NB4 (cell line): ENCODE measurements at places on chromosomes 1 and 21.

DNA sequence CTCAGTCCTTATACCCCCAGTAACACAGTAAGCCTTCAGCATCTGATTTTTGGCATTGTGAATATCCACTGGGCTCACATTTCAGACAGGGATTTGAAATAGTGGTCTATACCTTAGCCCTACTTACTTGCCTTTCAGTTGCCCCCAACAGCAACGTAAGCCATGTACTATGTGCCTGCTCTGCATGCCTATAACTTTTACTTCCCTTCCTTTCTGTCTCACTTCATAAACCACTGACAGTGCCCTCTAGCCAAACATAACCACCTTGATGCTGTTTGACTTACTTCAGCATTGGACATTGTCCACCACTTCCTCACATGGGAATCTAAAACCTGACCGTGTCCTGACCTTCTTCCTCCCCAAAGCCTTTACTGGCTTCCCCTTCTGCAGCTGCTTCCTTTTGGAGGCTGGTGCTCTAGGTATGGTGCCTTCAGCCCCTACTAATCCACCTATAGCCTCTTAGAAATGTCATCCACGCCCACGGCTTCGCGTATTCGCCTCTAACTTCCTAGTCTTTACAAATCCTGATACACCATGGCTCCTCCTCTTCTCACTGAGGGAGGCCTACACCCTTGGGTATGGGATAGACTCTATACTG lies 3.6 kb upstream of the ZNF672 start:
- peak; percentile 48 for DNase-seq

GRCh38 chr1:19597496-19598309 lies 46.4 kb upstream of the NBL1 start:
- peak; percentile 68 for DNase-seq

GRCh38 chr1:182376936-182377574 lies 14.5 kb downstream of the GLUL start:
- DNase-seq: no peak

- peak; percentile 58 for DNase-seq
These were observed 157.2 kb downstream of the PLA2G4A start for GRCh38 chr1:186985889-186986491.

DNA sequence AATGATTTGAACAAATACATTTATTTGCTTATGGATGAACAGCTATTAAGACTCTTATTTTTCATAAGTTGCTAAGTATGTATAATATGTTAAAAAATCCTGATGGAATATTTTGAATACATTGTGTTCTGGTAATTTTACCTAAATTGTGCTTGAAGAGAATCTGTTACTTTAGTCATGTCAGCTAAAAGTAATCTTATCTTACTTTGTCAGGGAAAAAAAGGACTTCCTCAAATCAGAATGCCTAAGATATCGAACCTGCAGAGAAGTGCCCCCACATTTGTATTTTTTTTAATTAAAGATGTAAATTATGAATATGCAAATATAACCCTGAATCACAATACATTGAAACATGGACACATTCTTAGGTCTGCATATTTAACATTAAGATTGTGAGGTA lies 1331.7 kb downstream of the MRPL39 start:
- DNase-seq: no peak

DNA sequence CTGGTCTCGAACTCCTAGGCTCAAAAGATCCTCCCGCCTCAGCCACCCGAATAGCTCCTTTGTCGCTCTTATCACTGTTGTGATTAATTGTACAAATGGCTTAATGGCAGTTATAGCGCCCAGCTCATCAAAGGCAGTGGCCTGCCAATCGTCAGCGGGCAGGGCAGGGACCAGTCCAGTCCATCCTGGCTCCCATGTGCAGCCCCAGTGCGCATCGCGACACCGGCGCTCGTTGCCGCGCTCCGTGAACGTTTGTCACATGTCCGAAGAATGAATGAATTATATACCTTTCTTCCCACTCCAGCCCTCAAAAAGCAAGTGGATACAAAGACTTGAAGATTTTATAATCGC lies 18.4 kb downstream of the MTX1 start:
- peak; percentile 70 for DNase-seq

DNA sequence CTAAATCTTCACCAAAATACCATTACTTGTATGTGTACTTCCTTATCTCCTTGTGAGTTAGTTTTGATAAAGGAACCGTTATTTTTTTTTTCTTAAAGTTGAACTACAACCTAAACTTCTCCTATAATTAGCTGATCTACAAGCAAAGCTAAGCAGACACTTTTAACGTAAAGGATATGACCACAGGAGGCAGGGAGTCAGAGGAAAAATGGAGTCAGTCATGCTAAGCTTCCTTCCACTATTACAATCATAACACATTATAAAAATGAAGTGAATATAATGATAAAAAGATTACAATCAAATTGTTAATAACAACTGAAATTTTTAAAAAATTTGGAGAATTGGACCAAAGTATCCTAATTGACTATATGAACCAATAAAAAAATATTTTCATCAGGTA lies 892.6 kb downstream of the KCNT2 start:
- no peak for DNase-seq

GRCh38 chr21:18252680-18253079 lies 8.0 kb downstream of the CHODL start:
- DNase-seq: no peak

DNA sequence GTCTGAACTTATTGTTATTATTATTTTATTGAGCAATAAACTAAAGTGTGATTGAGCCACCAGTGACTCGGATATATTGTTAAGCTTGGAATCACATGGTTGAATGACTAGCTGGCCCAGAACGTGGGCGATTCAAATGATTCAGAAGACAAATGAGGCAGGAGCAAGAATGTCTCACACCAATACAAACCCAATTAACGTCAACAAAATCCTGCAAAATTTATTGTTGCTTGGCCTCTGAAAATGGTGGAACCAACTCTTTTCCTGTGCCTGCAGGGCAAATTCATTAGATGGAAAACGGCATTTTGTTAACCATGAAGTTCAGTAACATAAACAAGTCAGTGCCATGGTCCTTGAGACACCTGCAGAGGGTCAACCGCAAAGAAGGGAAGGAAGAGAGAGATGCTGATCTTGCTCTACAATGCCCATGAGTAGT lies 482.0 kb downstream of the SETD4 start:
- no peak for DNase-seq

- DNase-seq: peak; percentile 68
These were observed 465 bp downstream of the HUNK start for GRCh38 chr21:31873275-31873695.

- peak; percentile 50 for DNase-seq
These were observed 237.3 kb downstream of the S1PR1 start for GRCh38 chr1:101474039-101474665.

GRCh38 chr1:114126261-114127095 lies 27.2 kb downstream of the SYT6 start:
- DNase-seq: no peak

- DNase-seq: no peak
These were observed 216.3 kb downstream of the COL11A1 start for GRCh38 chr1:102891868-102892625.

DNA sequence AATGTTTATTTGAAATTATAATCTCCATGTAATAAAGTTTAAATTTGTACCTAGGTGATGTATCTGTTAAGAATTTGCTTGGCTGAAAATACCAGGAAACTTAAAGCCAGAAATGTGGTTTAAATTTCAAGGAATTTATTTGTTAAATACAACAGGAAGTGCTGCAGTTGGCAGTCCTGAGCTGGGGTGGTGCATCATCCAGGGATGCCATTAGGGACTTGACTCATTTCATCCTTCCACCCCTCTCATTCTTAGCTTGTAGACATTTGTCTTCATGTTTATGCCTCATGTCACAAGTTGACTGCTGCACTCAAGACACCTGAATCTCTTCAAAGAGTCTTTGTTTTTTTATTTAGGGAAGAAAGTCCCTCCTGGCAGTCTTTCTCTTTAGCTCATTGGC lies 175.9 kb downstream of the LHX8 start:
- no peak for DNase-seq

- DNase-seq: peak; percentile 48
These were observed 20.4 kb downstream of the H3-3A start for GRCh38 chr1:226082959-226083301.

DNA sequence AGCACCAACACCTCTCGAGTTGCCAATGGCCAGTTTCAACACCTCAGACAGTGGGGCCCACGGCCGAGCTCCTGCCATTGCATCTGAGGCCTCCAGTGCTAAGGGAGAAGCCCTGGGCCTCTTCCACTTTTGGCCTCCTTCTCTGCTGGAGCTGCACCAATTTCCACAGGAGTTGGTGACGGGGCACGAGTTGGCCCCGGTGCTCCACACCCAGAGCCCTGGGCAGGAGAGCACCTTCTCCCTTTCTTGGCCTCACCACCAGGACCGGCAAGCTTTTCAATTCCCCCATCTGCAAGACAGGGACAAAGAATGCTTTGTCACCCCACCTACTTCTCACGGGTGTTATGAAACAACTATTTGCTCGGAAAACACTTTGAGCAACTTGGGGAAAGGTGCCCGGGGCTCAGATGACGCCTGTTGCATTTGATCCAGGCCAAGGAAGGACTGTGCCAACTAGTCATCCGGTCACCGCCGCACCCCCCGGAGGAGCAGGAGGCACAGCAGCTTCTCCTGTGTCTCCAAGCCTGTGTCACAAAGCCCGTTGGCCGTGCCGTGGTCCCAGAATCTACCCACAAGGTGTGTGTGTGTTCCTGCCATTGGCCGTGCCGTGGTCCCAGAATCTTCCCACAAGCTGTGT lies 55.2 kb downstream of the TOMM20 start:
- no peak for DNase-seq

GRCh38 chr1:16440131-16440469 lies 424 bp upstream of the NECAP2 start:
- DNase-seq: no peak

- no peak for DNase-seq
These were observed 1.7 kb upstream of the RASAL2 start for GRCh38 chr1:178091986-178092745.

DNA sequence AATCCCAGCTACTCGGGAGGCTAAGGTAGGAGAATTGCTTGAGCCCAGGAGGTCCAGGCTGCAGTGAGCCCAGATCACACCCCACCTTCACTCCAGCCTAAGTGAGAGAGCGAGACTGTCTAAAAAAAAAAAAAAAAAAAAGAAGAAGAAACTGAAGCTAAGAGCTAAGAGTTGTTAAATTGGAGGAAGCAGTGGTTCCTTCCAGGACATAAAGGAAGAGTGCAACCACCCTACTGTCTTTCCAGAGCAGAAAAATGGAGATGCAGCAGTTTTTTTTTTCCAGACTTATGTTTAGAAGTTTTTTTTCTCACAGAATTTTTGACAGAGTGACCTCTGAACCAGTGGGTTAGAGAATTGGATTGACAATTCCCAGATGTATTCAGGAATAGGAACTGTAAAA lies 88.7 kb downstream of the HLX start:
- DNase-seq: no peak

GRCh38 chr1:175000697-175001187 lies 995 bp downstream of the CACYBP start:
- DNase-seq: peak; percentile 37

GRCh38 chr21:38499296-38499695 lies 1.0 kb upstream of the ERG start:
- DNase-seq: no peak

GRCh38 chr1:9150582-9151327 lies 21.9 kb upstream of the GPR157 start:
- DNase-seq: no peak

DNA sequence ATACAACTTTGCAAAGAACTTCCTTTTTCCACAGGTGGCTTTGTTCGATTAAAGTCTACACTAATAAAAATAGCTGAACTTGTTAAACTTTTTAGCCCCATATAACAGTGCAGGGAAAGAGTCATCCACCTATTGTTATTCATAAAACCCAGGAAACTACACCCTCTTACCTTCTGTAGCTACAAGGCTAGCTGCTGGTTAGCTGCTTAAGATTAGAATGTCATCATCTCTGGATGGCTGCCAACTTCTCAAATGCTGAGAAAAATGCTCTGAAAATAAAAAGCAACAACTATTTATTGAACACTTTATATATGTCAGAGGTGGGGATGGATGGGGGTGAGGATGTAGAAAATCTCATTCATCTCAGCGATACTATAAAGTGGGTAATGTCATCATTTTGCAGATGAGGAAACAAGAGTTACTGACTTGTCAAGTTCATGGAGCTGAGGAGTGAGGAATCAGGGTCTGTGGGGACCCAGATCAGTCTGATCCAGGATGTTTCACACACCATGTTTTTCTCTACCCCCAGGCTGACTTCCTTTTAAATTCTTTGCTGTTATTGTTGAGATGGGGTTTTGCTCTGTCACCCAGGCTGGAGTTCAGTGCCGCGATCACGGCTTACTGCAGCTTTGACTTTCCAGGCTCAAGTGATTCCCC lies 17.1 kb downstream of the ATP5PF start:
- peak; percentile 7 for DNase-seq

- DNase-seq: peak; percentile 75
These were observed 3.9 kb upstream of the PGLYRP4 start for GRCh38 chr1:153352523-153352922.

DNA sequence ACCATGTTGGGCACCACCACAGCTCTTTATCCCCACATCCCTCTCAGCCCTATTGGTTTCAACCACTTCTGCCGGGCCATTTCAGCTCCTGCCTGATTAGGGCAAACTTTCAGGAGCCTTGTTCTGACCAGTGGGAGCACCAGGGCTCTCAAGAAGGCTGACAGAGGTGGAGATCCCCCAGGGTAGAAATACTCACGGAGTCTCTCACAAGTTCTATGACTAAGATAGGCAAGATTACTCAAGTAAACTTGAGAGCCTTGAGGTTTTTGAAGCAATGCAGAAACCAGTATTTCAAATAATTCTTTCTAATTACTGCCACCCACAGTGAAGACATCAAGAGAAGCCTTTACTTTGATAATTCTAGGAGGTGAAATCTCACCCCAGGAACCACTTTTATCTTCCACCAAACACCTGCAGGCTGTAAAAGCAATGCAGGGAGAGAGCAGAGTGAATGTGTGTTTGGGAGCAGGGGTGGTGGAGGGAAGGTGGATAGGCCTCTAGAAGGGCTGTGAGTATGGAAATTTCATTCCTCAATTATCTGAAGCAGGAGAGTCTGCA lies 6.6 kb upstream of the PTCH2 start:
- DNase-seq: no peak

GRCh38 chr1:101407505-101408211 lies 170.8 kb downstream of the S1PR1 start:
- DNase-seq: no peak

- DNase-seq: no peak
These were observed 21.8 kb downstream of the CNIH3 start for GRCh38 chr1:224637936-224638335.

DNA sequence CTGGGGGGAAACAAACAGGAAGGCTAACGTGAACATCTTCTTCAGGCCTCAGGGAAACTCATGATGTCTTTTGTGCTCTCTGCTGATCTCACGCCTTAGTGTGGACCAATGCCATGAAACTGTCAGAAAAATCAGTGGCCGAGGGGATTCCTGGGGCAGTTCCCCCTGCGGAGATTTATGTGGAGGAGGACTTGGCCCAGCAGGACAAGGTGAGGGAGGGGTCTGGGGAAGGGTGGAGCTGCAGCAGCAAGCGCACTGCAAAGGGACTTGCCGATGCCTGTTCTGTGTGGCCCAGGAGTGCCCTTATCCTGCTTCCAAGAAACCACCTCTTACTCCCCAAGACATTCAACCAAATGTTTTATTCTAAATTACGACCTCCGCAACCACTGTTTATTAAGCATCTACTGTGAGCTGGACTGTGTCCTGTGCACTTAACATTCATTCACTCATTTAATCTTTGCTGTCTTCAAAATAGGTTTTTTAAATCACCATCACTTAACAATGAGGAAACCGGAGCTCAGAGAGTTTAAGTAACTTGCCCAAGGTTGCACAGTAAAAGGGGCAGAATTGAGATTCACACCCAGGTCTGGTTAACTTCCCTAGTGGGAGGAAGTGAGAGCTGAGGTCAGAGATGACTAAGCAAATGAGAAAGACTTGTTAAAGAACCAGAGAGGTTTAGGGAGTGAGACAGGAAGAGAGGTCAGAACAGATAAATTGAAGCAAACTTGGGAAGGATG lies 49.7 kb downstream of the FHAD1 start:
- DNase-seq: peak; percentile 62
